Lower leg skin (tissue), 4 donors: ENCODE measurements at places on chromosomes 4 and X. TPM values are rescaled to one million over a fixed set of nuclear protein-coding genes. Genes with fewer than 3 reads are reported as not detected.

INTU gene
- total RNA-seq = 8.1 TPM

DNA sequence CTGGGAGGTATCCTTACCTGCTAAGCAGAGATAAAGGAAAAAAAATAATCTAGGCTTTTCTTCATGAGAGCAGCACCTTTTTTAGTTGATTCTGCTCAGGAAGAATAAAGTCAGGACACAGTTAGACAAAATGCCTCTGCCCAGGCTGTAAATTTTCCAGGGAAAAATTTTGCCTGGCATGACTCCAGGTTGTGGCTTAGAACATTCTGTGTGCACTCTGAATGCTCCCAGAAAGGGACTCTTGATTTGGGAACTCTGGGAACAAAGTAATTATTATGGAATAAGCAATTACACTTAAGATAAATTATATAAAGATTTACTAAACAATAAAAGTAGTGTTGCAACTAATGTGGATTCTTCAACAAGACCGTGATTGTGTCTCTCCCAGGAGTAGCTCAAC is 826.2 kb upstream of the TENM3 start:
- no peak for DNase-seq

- no peak for DNase-seq
Measured at GRCh38 chr4:55124322-55125076, 896 bp downstream of the KDR start.

SHROOM4 gene
- total RNA-seq = 4.9 TPM

DNA sequence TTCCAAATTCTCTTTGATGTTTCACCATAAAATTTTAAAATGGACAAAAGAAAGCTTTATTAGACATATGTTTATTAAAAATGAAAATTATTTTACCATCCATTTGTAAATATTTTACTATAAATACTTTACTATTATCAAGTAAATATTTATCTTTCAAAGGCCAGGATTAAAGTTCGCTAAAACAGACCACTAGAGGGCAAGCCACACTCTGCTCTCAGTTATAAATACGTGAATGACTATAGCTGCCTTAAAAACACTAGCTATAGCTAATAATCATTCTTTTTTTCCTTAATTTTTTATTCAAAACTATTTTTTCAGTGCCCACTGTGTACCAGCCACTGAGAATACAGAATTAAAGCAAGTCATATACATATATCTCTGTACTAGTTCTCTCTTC is 38.6 kb downstream of the UNC5C start:
- DNase-seq = no peak

GRCh38 chr4:8871417-8872401 is at the start of gene HMX1:
HMX1 (minus strand) TSS chr4:8871839; CDS start chr4:8871614, 225 bp downstream.
- no peak for DNase-seq

IBSP gene
- not detected for total RNA-seq
